A549 treated with GW870086 at 1 μM for 4 hours (cell line): ENCODE measurements at places on chromosomes 16 and 17. TPM values are rescaled to one million over a fixed set of nuclear protein-coding genes. Genes with fewer than 3 reads are reported as not detected.

Gene NPIPA1
- 34.7 to 48.0 TPM (median 47.0 TPM) in 5 replicates for total RNA-seq

Gene LDHD
- 0.46 to 0.95 TPM (median 0.75 TPM) in 5 replicates for total RNA-seq

Gene CBFB
- 46.6 to 53.6 TPM (median 51.6 TPM) in 5 replicates for total RNA-seq

Gene GCGR
- 0.15 to 0.67 TPM (median 0.54 TPM) in 5 replicates for total RNA-seq
